Muscle of leg (tissue), 16 donors: ENCODE measurements at places on chromosomes 4 and X. TPM values are rescaled to one million over a fixed set of nuclear protein-coding genes. Genes with fewer than 3 reads are reported as not detected.

Gene TMEM128
- 21.5 TPM for total RNA-seq

Gene TMSB15B
- 11.3 TPM for total RNA-seq

Gene BLOC1S4
- 8.7 TPM for total RNA-seq

Gene PRRG3
- total RNA-seq: 12.6 TPM

Gene RS1
- total RNA-seq: not detected

Gene CFAP99
- total RNA-seq: not detected

Gene SULT1B1
- 0.53 TPM for total RNA-seq

Gene TNMD
- total RNA-seq: 713 TPM

Gene CLNK
- total RNA-seq: 0.04 TPM

Gene SLC26A1
- 0.58 TPM for total RNA-seq

DNA sequence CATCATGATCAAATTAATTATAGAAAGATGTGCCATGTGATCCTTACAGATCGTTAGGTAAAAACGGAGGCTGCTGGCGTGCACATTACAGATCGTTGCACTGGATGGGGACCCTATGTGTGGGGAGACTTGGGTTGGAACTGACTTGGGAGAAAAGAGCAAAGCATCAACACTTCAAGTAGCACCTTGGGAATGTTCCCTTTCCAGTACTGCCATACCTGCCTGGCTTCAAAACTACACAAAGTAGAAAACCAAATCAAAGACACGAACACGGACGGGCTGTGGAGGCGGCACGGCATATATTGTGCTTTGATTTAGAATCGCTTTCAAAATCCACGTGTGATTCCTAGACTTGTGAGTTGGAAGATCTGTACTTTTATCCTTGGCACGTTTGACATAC is 898 bp downstream of the CMC4 start:
- no peaks in the 10 kb centered on the region for H3K27me3 ChIP-seq
- H3K4me1 ChIP-seq: no peaks in the 10 kb centered on the region
- H3K4me3 ChIP-seq: peak overlapping the region; percentile 73
- peak overlapping the region; percentile 90 for H3K27ac ChIP-seq

DNA sequence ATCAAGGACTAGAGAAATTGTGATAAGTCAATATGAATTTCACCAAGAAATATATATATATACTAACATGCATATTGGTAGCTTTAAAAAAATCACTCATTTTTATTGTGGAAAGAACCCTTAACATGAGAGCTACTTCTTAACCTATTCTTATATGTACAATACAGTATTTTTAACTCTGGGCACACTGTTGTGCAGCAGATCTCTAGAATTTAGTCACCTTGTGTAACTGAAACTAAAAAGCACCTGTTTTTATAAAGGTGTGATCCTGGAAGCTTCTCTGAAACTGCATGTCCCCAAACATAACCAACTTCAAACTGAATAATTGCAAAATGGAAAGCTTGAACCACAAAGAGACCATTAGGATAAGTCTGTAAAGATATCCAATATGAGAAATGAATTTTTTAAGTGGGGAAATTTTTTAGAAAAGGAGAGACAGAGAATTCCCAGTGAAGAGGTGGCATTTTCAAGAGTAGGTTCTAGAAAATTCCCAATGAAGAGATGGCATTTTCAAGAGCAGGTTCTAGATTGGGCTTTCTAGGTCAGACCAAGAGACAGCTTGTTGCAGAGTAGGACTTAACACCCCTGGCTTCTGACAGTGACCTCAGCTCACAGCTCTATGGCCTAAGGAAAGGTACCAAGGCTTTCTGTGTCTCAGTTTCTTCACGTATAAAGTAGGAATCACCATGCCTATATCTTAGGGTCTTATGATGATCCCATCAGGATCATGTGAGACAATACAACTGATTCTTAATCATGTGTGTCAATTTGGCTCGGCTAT is 22.0 kb upstream of the PPARGC1A start:
- H3K27ac ChIP-seq: no peak overlapping the region
- H3K36me3 ChIP-seq: no peaks in the 10 kb centered on the region
- H3K4me1 ChIP-seq: no peaks in the 10 kb centered on the region
- no peaks in the 10 kb centered on the region for H3K27me3 ChIP-seq
- DNase-seq: no peak

GRCh38 chr4:185797596-185798338 is 14.2 kb downstream of the SORBS2 start:
- H3K4me3 ChIP-seq: no peak overlapping the region
- no peak for DNase-seq
- no peak overlapping the region for H3K27ac ChIP-seq
- H3K4me1 ChIP-seq: peaks cover 5% of the 10 kb centered on the region
- H3K36me3 ChIP-seq: no peaks in the 10 kb centered on the region

DNA sequence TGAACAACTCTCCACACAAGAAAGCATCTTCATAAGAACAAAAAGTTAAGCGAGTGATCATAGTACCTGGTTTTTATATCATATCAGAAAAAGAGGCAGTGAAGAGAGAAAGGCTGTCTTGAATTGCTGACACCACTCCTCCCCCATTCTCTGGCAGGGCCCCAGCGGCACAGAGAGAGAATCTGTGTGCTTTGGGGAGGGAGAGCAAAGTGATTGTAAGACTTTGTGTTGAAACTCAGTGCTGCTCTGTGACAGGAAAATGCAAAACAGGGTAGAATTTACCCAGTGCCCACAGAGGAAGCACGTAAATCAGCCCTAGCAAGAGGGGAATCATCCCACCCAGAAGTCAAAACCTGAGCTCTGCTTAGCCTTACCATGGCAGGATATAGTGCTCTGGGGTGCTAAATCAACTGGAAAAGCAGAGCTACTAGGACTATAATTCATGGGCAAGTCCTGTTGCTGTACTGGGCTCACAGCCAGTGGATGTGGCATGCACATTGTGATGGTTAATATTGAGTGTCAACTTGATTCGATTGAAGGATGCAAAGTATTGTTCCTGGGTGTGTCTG is 174.6 kb downstream of the PRR32 start:
- no peaks in the 10 kb centered on the region for H3K4me1 ChIP-seq
- DNase-seq: peak; percentile 44
- H3K36me3 ChIP-seq: no peaks in the 10 kb centered on the region
- H3K27ac ChIP-seq: no peak overlapping the region
- H3K27me3 ChIP-seq: no peaks in the 10 kb centered on the region

- peaks cover 12% of the 10 kb centered on the region for H3K4me1 ChIP-seq
- H3K27ac ChIP-seq: no peak overlapping the region
- H3K4me3 ChIP-seq: no peak overlapping the region
- no peaks in the 10 kb centered on the region for H3K36me3 ChIP-seq
- peaks cover 55% of the 10 kb centered on the region for H3K27me3 ChIP-seq
- no peak for DNase-seq
Observed at GRCh38 chr4:1460967-1461868, 55.0 kb upstream of the NKX1-1 start.

GRCh38 chr4:87073199-87074120 is 138.6 kb downstream of the AFF1 start:
- peaks cover 12% of the 10 kb centered on the region for H3K4me1 ChIP-seq
- DNase-seq: peak; percentile 53
- H3K27me3 ChIP-seq: no peaks in the 10 kb centered on the region
- no peaks in the 10 kb centered on the region for H3K36me3 ChIP-seq
- peak overlapping the region; percentile 0 for H3K27ac ChIP-seq

- peaks cover 3% of the 10 kb centered on the region for H3K4me1 ChIP-seq
- peak; percentile 14 for DNase-seq
- H3K4me3 ChIP-seq: no peak overlapping the region
- no peak overlapping the region for H3K27ac ChIP-seq
- H3K36me3 ChIP-seq: no peaks in the 10 kb centered on the region
- H3K27me3 ChIP-seq: peaks cover 66% of the 10 kb centered on the region
Observed at GRCh38 chr4:1416948-1417260, 10.7 kb upstream of the NKX1-1 start.

- no peak overlapping the region for H3K27ac ChIP-seq
- peaks cover 22% of the 10 kb centered on the region for H3K27me3 ChIP-seq
- H3K4me3 ChIP-seq: no peak overlapping the region
- no peaks in the 10 kb centered on the region for H3K4me1 ChIP-seq
Observed at GRCh38 chr4:5972571-5972970, 45.7 kb downstream of the C4orf50 start.

GRCh38 chrX:39167791-39168190 is 366.5 kb downstream of the MID1IP1 start:
- H3K27ac ChIP-seq: no peak overlapping the region
- DNase-seq: no peak
- H3K4me1 ChIP-seq: no peaks in the 10 kb centered on the region
- H3K36me3 ChIP-seq: no peaks in the 10 kb centered on the region

GRCh38 chrX:118824173-118824730 is 628 bp downstream of the ZCCHC12 start:
- H3K27me3 ChIP-seq: peaks cover 54% of the 10 kb centered on the region
- no peaks in the 10 kb centered on the region for H3K36me3 ChIP-seq
- peak overlapping the region; percentile 24 for H3K4me3 ChIP-seq
- no peak overlapping the region for H3K27ac ChIP-seq

- H3K36me3 ChIP-seq: peaks cover 23% of the 10 kb centered on the region
- no peak overlapping the region for H3K27ac ChIP-seq
- no peak overlapping the region for H3K4me3 ChIP-seq
- no peaks in the 10 kb centered on the region for H3K27me3 ChIP-seq
- no peaks in the 10 kb centered on the region for H3K4me1 ChIP-seq
Observed at GRCh38 chrX:73847100-73847499, 284.1 kb downstream of the CHIC1 start.

- no peak for DNase-seq
- H3K27ac ChIP-seq: no peak overlapping the region
- H3K27me3 ChIP-seq: peaks cover 10% of the 10 kb centered on the region
- peaks cover 19% of the 10 kb centered on the region for H3K36me3 ChIP-seq
Observed at GRCh38 chrX:106954041-106954440, 33.8 kb downstream of the CLDN2 start.

DNA sequence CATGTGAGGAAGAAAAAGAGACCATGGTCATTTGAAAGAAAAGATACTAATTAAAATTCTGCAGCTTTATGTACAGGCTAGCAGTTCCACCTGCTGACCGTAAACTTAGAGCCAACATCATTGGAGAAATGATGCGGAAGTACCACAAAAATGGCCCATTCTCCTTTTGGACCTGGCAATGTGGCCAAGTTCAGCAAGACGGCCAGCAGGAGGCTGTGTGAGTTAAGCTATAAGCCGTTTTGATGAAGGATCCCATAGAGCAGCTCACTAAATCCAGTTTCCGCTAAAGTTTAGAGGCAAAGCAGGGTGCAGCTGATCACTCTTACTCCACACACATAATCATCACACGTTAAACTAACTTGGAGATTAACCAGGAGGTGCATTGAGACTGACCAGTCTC is 133.8 kb downstream of the LDB2 start:
- no peak for DNase-seq
- H3K27ac ChIP-seq: no peak overlapping the region

DNA sequence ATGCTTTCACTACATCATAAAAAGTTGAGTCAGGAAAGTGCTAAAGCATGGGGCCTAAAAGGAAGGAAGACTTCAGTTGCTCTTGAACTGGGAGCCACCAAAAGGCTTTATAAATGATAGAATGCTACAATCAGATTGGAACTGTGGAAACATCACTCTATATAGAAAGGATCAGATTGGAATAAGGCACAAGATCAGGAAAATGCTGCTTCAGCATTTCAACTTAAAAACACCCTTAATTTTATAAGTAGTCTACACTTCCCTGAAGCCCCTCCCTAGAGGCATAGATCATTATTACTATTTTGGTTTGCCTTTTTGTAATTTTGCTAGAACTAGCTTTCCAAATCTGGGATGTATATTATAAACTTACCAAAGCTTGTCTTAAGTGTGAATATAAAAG is 170.7 kb downstream of the FANCB start:
- no peak overlapping the region for H3K4me3 ChIP-seq
- H3K27ac ChIP-seq: no peak overlapping the region
- no peaks in the 10 kb centered on the region for H3K4me1 ChIP-seq
- peaks cover 9% of the 10 kb centered on the region for H3K27me3 ChIP-seq

GRCh38 chr4:139403462-139403861 is 50.5 kb upstream of the RAB33B start:
- no peaks in the 10 kb centered on the region for H3K4me1 ChIP-seq
- H3K27ac ChIP-seq: no peak overlapping the region
- H3K27me3 ChIP-seq: no peaks in the 10 kb centered on the region
- H3K4me3 ChIP-seq: no peak overlapping the region
- peaks cover 4% of the 10 kb centered on the region for H3K36me3 ChIP-seq
- DNase-seq: no peak

- DNase-seq: no peak
- no peaks in the 10 kb centered on the region for H3K4me1 ChIP-seq
- no peaks in the 10 kb centered on the region for H3K36me3 ChIP-seq
Observed at GRCh38 chrX:130771230-130771629, 131.8 kb downstream of the ENOX2 start.

- peaks cover 32% of the 10 kb centered on the region for H3K27me3 ChIP-seq
- H3K36me3 ChIP-seq: peaks cover 27% of the 10 kb centered on the region
- H3K4me1 ChIP-seq: peaks cover 12% of the 10 kb centered on the region
- H3K27ac ChIP-seq: no peak overlapping the region
- DNase-seq: no peak
- no peak overlapping the region for H3K4me3 ChIP-seq
Observed at GRCh38 chrX:16834806-16835205, 35.4 kb downstream of the RBBP7 start.

DNA sequence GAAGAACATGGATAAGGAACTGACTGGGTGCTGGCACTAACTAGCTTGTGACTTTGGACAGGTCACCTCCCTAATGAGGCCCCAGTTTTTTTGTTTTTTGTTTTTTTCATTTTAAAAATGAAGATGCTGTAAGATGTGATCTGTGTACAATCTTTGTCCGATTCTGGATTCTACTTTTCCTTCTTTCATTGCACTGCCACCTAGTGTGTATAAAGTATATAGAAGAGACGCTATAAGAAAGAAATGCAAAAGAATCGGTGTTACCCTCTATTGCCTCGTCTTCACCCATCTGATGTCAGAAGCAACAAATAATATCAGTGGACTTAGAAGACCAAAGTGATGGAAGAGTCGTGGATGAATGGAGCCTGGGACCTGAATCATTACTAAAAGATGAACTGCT is 58.6 kb upstream of the P2RY10 start:
- no peaks in the 10 kb centered on the region for H3K27me3 ChIP-seq
- no peaks in the 10 kb centered on the region for H3K4me1 ChIP-seq
- H3K4me3 ChIP-seq: no peak overlapping the region
- DNase-seq: peak; percentile 54
- no peak overlapping the region for H3K27ac ChIP-seq

DNA sequence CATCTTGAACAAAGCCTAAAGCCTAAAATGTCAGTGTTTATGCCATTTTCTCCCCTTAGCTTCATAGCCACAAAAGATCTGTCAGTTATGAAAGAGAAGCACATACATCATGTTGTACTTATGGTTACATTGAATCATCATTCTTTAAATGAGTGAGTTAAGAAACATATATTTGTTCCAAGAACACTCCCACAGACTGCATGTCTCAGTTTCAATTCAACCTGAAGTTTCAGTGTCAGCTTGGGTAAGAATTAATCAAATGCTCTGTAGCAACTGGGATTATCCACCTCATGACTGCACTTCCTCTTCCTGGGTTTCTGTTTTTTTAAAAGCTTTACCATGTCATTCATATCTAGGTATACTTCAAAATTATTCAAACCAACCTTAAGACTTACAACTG is 3.9 kb upstream of the TMPRSS11B start:
- H3K4me1 ChIP-seq: no peaks in the 10 kb centered on the region
- no peak for DNase-seq
- H3K27ac ChIP-seq: no peak overlapping the region
- H3K4me3 ChIP-seq: no peak overlapping the region
- no peaks in the 10 kb centered on the region for H3K36me3 ChIP-seq

GRCh38 chr4:99861120-99861905 is 32.9 kb downstream of the LAMTOR3 start:
- H3K36me3 ChIP-seq: no peaks in the 10 kb centered on the region
- DNase-seq: no peak
- no peak overlapping the region for H3K27ac ChIP-seq
- no peak overlapping the region for H3K4me3 ChIP-seq
